Fibroblast of skin of abdomen (primary cell): ENCODE measurements at places on chromosomes 1 and 21.

DNA sequence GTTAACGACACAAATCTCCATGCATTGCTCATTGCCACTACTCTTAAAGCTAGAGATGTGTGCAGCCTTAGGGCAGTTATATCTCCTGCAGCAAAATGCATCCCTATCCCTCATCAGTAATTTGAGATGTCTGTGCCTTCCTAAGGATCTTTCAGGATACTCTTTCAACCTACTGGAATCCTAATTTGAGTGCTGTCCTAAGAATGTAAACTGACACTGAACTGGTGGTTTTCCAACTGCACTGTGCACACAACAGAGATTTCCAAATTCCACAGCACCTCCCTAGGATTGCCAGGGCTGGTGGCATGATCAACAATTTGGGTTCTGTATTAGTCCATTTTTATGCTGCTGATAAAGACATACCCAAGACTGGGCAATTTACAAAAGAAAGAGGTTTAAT lies 193.9 kb downstream of the LTN1 start:
- peak; percentile 57 for DNase-seq

DNA sequence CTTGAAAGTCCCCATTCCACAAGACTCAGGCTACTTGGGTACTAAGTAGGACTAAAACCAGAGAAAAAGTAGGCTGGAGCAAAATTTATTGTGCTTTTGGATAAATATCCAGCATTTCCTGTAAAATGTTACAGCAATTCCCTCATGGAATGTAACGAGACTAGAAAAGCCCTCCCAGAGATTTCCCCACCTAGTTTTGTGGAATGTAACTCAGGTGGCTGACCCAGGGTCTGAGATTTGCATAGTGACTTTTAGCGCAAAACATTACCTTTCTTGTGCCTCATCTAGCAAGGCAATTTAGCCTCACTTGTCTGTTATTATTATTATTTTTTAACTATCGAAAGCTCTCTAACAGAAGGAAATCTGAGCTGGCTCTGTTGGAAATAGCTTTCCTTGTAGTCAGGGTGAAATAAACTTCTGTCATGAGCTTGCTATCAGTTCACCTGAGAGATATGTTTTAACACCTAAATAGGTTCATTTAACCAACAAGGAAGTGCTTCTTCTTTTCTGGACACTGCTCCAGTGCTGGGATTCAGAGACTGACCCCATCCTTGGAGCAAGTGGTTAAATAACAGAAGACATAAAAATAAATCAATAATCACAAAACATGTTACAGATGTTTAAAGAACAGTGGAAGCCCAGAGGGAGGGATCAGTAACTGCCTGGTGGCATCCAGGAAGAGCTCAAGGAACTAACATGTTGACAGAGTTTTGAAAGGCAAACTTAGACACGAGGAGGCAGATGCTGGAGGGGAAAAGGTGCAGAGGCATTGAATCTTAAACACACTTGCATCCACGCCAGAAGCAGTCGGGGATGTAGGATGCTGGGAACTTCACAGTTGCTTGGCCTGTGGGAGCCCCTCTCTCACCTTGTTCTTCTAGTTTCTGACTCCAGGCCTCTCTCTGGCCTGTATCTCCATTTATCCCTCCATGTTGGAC lies 68.3 kb upstream of the RHOU start:
- no peak for DNase-seq

DNA sequence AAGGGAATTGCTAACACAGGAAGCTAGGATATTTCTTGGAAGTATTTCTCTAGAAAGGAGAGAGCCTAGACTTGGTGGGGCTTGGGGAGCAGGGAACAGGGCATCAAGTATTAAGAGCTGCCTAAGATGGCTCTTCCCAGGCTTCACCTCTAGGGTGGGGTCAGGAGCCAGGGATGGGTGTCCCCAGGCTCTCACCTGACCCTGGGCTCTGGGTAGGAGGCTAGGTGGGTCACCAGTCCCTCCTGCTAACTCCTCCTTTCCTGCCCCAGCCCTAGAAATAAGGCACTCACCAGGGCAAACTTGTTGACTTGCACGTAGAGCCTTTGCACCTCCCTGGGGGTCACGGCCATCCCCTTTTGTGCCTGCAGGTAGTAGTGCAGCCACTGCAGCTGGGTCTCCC lies 15.0 kb downstream of the ETNK2 start:
- no peak for DNase-seq

- DNase-seq: no peak
Measured at GRCh38 chr1:41723786-41724185, 194.9 kb downstream of the HIVEP3 start.

DNA sequence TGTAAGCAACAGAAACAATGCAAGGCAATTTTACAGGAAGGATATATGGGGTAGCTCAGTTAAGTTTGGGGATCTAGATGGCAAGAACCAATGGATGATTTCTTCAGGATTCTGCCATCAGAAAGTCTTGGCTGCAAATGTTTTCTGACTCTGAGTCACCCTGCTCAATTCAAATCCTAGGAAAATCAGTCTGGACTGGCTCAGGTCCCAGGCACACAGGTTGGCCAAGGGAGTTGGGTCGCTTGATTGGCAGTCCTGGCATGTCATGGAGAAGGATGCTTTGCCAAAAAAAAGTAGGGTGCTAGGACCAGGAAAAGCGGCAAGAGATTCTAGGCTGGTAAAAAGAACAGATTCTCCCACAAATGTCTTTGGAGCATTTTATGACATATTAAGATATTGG lies 28.9 kb upstream of the S1PR1 start:
- DNase-seq: no peak

DNA sequence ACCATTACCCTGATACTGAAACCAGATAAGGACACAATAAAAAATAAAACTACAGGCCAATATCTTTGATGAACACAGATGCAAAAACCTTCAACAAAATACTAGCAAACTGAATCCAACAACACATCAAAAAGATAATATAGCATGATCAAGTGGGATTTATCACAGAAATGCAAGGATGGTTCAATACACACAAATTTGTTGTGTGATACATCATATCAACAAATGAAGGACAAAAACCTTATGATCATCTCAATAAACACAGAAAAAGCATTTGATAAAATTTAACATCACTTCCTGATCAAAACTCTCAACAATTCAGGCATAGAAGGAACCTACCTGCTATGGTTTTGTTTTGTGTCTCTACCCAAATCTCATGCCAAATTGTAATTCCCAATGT lies 74.3 kb upstream of the VANGL1 start:
- DNase-seq: no peak
